ENCODE measurements at places on chromosomes 5 and 9.

GRCh38 chr5:140569197-140569596 is 4.6 kb downstream of the SLC35A4 start:
- no peak for DNase-seq

DNA sequence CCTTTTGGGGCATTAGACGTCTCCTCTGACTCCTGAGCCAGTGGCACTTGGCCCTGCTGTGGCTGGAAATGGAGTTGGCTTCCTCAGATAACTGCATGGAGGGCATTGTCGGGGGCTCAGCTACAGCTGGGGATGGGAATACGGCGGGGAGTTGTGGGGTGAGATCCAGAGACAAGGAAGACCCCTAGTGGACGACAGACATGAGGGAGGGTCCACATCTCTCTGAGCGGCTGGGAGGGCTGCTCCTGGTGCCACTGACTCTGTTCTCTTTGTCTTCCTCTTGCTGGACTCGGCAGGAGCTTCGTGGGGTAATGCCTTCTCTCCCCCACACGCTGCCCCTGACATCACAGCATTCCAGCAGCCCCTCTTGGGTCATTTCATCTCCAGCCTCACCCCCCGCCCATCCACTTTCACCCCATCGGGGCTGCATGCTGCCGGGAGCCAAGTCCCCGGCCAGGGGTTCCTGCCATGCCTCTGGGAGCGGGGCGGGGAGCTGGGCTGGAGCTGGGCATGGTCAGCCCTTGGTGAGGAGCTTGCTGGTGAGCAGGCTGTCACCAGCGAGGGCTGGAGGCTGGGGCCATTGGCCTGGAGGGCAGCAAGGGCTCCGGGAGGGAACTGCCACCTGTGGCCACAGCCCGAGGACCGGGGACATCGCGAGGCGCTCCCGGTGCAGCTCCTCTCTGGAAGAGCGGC is 172.3 kb downstream of the CACNA1B start:
- no peak for DNase-seq

- no peak for DNase-seq
These were observed 227.4 kb downstream of the ARHGAP26 start for GRCh38 chr5:142997591-142997990.

GRCh38 chr5:138372225-138372624 is 19.7 kb downstream of the KDM3B start:
- no peak for DNase-seq

- no peak for DNase-seq
These were observed 129.2 kb downstream of the BOD1 start for GRCh38 chr5:173487300-173487699.

GRCh38 chr5:77423022-77423750 is 68.9 kb downstream of the WDR41 start:
- no peak for DNase-seq

GRCh38 chr5:126383776-126384175 is 39.4 kb upstream of the GRAMD2B start:
- no peak for DNase-seq

GRCh38 chr9:114000063-114000454 is 78.0 kb downstream of the AMBP start:
- no peak for DNase-seq

Measured in hepatocyte (in vitro differentiated cells).